GM12878 (cell line): ENCODE measurements at places on chromosomes 3 and 15. TPM values are rescaled to one million over a fixed set of nuclear protein-coding genes. Genes with fewer than 3 reads are reported as not detected.
A peak's percentile ranks its signal among the peaks of the same experiment; 100 is the strongest.

- peaks cover 3% of the 10 kb centered on the region; the same call in 1 of the 2 replicates for H3K4me1 ChIP-seq
- peaks cover 13% of the 10 kb centered on the region for H3K36me3 ChIP-seq
- no peak overlapping the region for H3K4me3 ChIP-seq
- DNase-seq: no peak
- no peak overlapping the region for H3K27ac ChIP-seq
These were observed 240.4 kb upstream of the BHLHE40 start for GRCh38 chr3:4738737-4739274.

The SH2D7 gene
- total RNA-seq: 0.08 TPM in 1 of 2 replicates, not detected in the other

- no peaks in the 10 kb centered on the region for H3K36me3 ChIP-seq
- DNase-seq: no peak
- no peaks in the 10 kb centered on the region for H3K4me1 ChIP-seq
- H3K27me3 ChIP-seq: no peaks in the 10 kb centered on the region
- no peak overlapping the region for H3K27ac ChIP-seq
- no peak overlapping the region for H3K4me3 ChIP-seq
These were observed 322.3 kb upstream of the TBL1XR1 start for GRCh38 chr3:177519588-177519987.

The SAMMSON gene
- total RNA-seq: not detected in 2 replicates

DNA sequence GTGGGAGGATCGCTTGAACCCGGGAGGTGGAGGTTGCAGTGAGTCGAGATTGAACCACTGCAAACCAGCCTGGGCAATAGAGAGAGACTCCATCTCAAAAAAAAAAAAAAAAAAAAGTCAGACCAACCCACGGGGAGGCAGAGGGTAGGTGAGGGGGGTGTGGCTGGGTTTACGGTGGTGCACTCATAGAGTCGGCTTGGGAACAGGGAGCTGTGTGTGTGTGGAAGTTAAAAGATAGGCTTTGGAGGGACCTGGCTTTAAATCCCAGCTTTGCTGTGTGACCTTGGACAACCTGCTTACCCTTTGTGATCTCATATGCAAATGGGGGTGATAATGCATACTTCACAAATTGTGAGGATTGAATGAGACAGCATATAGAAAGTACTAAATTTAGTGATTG lies 10.0 kb upstream of the ISLR2 start:
- DNase-seq: no peak
- H3K4me1 ChIP-seq: peaks cover 20% of the 10 kb centered on the region
- no peaks in the 10 kb centered on the region for H3K36me3 ChIP-seq

The SLCO2A1 gene
- total RNA-seq: 0.05 TPM in 2 replicates

- no peaks in the 10 kb centered on the region for H3K27me3 ChIP-seq
- H3K4me3 ChIP-seq: no peak overlapping the region
- peak overlapping the region; percentile 88 for H3K27ac ChIP-seq
- H3K36me3 ChIP-seq: peaks cover 43% of the 10 kb centered on the region
- DNase-seq: no peak
These were observed 86.8 kb downstream of the NUP210 start for GRCh38 chr3:13333236-13333897.

GRCh38 chr3:192916371-192917027 lies 1.2 kb downstream of the MB21D2 start:
- H3K27ac ChIP-seq: peak overlapping the region; percentile 73
- no peaks in the 10 kb centered on the region for H3K4me1 ChIP-seq
- H3K27me3 ChIP-seq: no peaks in the 10 kb centered on the region
